NCI-H446 treated with DMSO at 0.1 percent for 48 hours (cell line): ENCODE measurements at places on chromosomes 7 and 10.

GRCh38 chr10:92183199-92183598 lies 107.7 kb downstream of the CPEB3 start:
- no peak for DNase-seq

GRCh38 chr10:48651293-48651692 lies 33.4 kb upstream of the WDFY4 start:
- no peak for DNase-seq

DNA sequence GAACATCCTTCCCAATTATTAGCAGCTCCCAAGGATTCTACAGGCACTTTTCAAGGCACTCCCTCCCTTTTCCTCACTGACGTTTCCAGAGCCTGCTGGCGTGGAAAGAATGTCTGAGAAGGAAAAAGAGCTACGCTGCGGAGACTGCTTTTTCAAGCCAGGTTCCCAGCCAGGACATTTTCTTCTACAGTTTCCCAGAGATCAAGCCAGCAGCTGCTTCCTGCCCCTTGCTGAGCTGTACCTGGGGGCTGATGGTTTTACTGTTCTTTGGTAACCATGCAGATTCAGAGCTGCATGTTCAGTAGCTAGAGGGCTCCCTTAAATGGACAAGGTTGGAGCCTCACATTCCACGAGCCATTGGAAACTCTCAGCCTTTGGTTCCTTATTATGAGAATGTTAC lies 133.4 kb downstream of the EVX1 start:
- no peak for DNase-seq

DNA sequence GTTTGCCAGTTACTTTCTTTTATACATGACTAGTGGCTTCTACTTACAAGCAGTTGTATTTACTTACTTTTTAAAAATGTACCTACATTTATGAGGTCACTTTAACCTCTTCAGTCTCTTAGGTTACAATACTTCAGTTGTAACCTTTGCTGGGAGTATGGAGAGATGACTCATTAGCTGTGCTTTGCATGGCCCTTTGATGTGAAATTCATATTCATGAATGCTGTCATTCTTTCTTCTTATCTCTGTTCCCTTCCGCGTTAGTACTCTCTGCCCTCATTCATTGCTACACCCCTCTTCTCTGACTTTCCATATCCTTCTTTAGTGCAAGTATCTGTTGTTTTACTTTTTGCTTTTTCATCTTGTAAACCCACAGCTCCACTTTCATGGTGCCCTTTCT lies 164.3 kb downstream of the BMPER start:
- DNase-seq = no peak

DNA sequence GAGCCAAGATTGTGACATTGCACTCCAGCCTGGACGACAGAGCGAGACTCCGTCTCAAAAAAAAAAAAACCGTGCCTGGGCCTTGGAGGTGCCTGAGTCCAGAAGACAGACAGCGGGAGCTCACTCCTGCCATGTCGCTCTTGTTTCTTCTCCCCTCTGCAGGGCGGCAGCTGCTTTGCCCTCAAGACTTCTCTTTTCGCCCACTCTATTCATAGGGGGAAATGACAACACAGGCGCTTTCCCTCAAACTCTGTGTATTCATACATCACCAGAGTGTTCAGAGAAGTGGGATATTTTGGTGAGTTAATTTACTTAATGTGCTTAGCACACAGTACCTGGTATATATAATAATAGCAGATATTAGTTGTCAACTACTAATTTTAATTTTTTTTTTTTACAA lies 44.5 kb downstream of the FOXK1 start:
- no peak for DNase-seq
